Effector memory CD4-positive, alpha-beta T cell (primary cell): ENCODE measurements at places on chromosomes 2 and 18.
A peak's percentile ranks its signal among the peaks of the same experiment; 100 is the strongest.

GRCh38 chr18:56637711-56638231 lies 621 bp downstream of the TXNL1 start:
- no peaks in the 10 kb centered on the region for H3K27me3 ChIP-seq
- H3K4me1 ChIP-seq: peaks cover 6% of the 10 kb centered on the region
- no peaks in the 10 kb centered on the region for H3K36me3 ChIP-seq
- no peak for DNase-seq
- H3K27ac ChIP-seq: peak overlapping the region; percentile 87
- H3K4me3 ChIP-seq: peak overlapping the region; percentile 91

GRCh38 chr2:191486584-191487320 lies 191.2 kb upstream of the NABP1 start:
- H3K4me3 ChIP-seq: no peak overlapping the region
- no peak overlapping the region for H3K27ac ChIP-seq
- no peaks in the 10 kb centered on the region for H3K27me3 ChIP-seq

GRCh38 chr2:40497251-40497859 lies 45.5 kb upstream of the SLC8A1 start:
- no peak for DNase-seq
- H3K27ac ChIP-seq: no peak overlapping the region
- H3K27me3 ChIP-seq: no peaks in the 10 kb centered on the region
- H3K4me3 ChIP-seq: no peak overlapping the region
- no peaks in the 10 kb centered on the region for H3K36me3 ChIP-seq
- no peaks in the 10 kb centered on the region for H3K4me1 ChIP-seq

- no peaks in the 10 kb centered on the region for H3K4me1 ChIP-seq
- no peak overlapping the region for H3K4me3 ChIP-seq
- H3K36me3 ChIP-seq: no peaks in the 10 kb centered on the region
Measured at GRCh38 chr18:66077066-66077465, 326.3 kb downstream of the CDH7 start.

- DNase-seq: no peak
- H3K27me3 ChIP-seq: no peaks in the 10 kb centered on the region
- no peak overlapping the region for H3K27ac ChIP-seq
- H3K36me3 ChIP-seq: no peaks in the 10 kb centered on the region
Measured at GRCh38 chr2:112733456-112733855, 12.6 kb downstream of the NT5DC4 start.

GRCh38 chr2:11655495-11655894 lies 14.5 kb downstream of the NTSR2 start:
- no peaks in the 10 kb centered on the region for H3K27me3 ChIP-seq
- H3K36me3 ChIP-seq: no peaks in the 10 kb centered on the region
- no peak overlapping the region for H3K27ac ChIP-seq
- H3K4me1 ChIP-seq: no peaks in the 10 kb centered on the region
- no peak overlapping the region for H3K4me3 ChIP-seq

DNA sequence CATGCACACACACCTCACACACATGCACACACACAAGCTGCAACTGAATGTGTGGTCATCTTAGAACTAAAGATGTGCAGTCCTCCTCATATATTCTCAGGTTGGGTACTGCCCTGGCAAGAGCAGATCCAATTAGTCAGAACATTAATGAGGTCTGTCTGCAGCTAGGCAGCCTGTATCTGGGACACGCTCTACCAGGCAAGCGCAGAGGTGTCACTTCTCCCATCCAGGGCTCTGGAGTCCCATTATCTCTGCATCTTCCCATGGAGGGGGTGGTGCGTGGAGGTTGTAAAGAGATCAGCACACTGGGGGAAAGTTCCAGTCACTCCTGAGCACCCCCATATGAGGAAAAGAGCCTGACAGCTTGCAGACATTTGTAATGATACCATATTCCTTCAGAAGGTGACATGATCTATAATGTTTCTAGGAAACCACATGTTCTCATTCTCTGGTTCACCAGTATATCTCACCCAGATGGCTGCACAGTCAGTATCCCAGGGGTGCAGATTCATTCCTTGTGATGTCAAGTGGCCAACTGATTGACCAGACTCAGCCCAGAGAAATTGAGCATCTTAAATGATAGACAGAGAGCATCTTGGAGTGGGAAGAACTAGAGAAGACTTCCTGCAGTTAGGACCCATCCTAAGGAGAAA lies 95.4 kb downstream of the RTN4 start:
- no peaks in the 10 kb centered on the region for H3K27me3 ChIP-seq
- no peaks in the 10 kb centered on the region for H3K36me3 ChIP-seq
- H3K27ac ChIP-seq: no peak overlapping the region

DNA sequence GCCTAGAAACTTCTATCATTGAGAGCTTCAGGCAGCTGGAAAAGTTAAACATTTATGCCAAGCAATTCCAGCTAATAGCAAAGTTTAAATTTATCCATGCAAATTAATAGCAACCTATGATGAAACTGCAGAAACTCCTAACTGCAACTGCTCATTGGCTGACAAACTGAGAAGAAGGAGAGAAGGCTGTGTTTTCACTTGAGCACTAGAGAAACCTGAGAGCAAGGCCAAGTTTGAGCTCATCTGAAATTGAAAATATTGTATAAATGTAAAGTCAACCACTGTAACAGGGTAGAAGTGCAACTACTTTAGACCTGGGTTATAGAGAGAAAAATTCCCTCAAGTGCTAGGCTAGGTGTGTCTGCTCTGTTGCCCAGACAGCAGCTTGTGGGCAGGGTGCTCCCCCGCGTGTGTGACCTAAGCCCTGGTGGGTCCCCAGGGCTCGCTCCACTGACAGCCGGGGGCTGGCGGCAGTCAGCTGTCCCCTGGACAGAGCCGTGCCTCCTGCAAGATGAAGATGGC lies 50.2 kb downstream of the CABYR start:
- no peaks in the 10 kb centered on the region for H3K36me3 ChIP-seq
- no peaks in the 10 kb centered on the region for H3K4me1 ChIP-seq
- H3K27me3 ChIP-seq: no peaks in the 10 kb centered on the region
- no peak overlapping the region for H3K27ac ChIP-seq
- no peak for DNase-seq

- H3K4me1 ChIP-seq: no peaks in the 10 kb centered on the region
- H3K4me3 ChIP-seq: no peak overlapping the region
- no peak overlapping the region for H3K27ac ChIP-seq
- no peak for DNase-seq
- no peaks in the 10 kb centered on the region for H3K36me3 ChIP-seq
- no peaks in the 10 kb centered on the region for H3K27me3 ChIP-seq
Measured at GRCh38 chr2:238684362-238685326, 163.2 kb upstream of the TWIST2 start.

DNA sequence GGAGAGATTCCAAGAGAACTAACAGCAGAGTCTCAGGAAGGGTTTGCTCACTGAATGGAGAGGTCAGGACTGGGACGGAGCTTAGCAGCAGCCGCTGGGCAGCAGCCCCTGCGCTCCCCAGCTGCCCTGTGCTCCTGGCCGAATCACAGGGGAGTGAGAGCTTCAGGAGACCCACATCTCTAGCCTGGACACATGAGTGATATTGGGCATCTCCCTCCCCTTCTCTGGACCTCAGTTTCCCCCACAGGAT lies 511 bp downstream of the MATN3 start:
- peaks cover 11% of the 10 kb centered on the region for H3K4me1 ChIP-seq
- no peak for DNase-seq
- no peaks in the 10 kb centered on the region for H3K36me3 ChIP-seq

- H3K27ac ChIP-seq: no peak overlapping the region
- no peaks in the 10 kb centered on the region for H3K27me3 ChIP-seq
- peaks cover 12% of the 10 kb centered on the region for H3K4me1 ChIP-seq
Measured at GRCh38 chr18:45657357-45658335, 42.4 kb downstream of the SLC14A2 start.

- no peaks in the 10 kb centered on the region for H3K4me1 ChIP-seq
- no peak overlapping the region for H3K4me3 ChIP-seq
- DNase-seq: no peak
- no peak overlapping the region for H3K27ac ChIP-seq
Measured at GRCh38 chr2:74186038-74186437, 7.4 kb upstream of the MOB1A start.

DNA sequence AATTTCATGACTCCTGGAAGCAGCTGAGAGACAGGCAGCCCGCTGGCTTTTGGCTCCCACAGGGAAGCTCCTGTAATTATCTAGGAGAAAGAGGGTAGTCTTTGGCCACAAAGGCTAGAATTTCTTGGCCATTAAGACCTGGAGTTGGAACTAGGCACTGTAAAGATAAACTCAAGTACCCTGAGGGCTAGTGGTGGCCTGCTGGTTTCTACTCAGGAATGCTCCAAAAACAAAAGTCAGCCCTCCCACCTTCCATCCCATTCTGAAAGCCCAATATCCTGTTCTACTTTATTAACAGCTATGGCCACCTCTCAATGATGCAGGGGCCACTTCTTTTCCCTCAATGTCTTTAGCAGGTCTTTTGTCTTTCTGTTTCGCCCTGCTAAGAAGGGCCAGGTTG lies 34.0 kb upstream of the CYP26B1 start:
- H3K4me1 ChIP-seq: no peaks in the 10 kb centered on the region
- no peak for DNase-seq
- no peaks in the 10 kb centered on the region for H3K27me3 ChIP-seq
- no peaks in the 10 kb centered on the region for H3K36me3 ChIP-seq
- H3K4me3 ChIP-seq: no peak overlapping the region

- H3K27ac ChIP-seq: no peak overlapping the region
- no peaks in the 10 kb centered on the region for H3K27me3 ChIP-seq
- H3K36me3 ChIP-seq: no peaks in the 10 kb centered on the region
- H3K4me1 ChIP-seq: peaks cover 12% of the 10 kb centered on the region
- DNase-seq: no peak
Measured at GRCh38 chr18:35027206-35027605, 14.0 kb upstream of the MAPRE2 start.

DNA sequence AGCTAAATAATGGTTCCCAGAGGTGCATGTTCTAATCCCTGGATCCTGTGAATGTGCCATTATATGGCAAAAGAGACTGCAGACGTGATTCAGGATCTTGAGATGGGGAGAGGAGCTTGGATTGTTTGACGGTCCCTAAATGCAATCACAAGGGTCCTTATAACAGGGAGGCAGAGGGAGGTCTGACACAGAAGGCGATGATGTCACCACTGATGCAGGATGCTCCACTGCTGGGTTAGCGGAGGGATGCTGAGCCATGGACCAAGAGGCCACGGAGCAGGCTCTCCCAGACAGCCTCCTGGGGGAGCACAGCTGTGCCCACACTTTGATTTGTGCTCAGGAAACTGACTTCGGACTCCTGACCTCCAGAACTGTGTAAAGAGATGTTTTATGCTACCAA lies 156.2 kb downstream of the UXS1 start:
- no peaks in the 10 kb centered on the region for H3K27me3 ChIP-seq
- H3K4me1 ChIP-seq: no peaks in the 10 kb centered on the region
- H3K36me3 ChIP-seq: no peaks in the 10 kb centered on the region
- H3K27ac ChIP-seq: no peak overlapping the region
- DNase-seq: no peak

DNA sequence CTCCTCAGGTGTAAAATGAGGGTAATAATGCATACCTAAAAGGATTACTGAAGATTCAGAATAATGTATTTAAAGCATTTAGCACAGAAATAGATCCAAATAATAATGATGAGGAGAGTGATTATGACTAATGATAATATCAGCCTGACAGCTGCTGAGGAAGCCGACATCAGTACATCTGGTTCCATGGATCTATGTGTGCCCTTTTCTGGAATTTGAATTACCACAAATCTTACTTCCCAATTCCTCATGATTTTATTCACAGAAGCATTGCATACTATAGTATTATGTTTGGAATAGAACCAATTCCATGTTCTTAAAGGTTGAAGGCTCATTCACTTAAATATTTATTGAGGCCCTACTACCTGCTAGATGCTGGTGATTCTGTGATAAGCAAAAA lies 248.9 kb upstream of the THUMPD2 start:
- DNase-seq: no peak
- H3K36me3 ChIP-seq: no peaks in the 10 kb centered on the region
- H3K4me3 ChIP-seq: no peak overlapping the region
- H3K27ac ChIP-seq: no peak overlapping the region

DNA sequence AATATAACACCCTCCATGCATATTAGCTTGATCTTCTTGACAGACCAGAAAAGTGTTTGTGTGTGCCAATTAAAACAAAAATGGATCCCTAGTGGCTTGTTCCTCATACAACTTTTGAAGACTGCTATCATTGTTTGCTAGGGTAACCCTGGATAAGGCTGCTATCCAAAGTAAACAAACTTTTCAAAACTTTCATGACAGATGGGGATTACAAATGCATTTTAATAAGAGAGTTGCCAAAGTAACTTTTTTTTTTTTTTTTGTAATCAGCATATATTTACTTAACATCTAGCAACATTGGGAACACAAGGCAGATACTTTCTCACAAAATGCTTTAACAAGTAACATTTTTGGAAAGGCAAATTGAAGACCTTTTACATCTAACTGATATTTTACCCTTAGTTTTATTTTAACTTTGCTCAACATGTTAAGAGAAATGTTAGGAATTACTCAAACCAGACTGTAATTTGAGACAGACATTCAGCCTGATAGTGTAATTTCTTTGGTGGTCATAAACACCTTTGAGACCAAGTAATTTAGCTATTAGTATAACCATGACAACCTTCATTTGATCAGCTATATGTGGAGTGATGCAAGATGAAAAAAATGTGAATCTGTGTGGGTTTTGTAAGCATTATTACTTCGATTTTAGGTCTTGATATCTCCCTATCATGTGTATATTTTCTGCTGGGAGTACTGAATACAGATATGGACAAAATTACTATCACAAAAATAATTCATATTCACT lies 300.9 kb downstream of the ARHGAP15 start:
- H3K36me3 ChIP-seq: peaks cover 5% of the 10 kb centered on the region
- H3K27me3 ChIP-seq: no peaks in the 10 kb centered on the region
- no peak overlapping the region for H3K27ac ChIP-seq
- no peak for DNase-seq
- peaks cover 14% of the 10 kb centered on the region for H3K4me1 ChIP-seq

GRCh38 chr2:234674781-234675201 lies 177.9 kb upstream of the ARL4C start:
- no peak for DNase-seq
- no peak overlapping the region for H3K27ac ChIP-seq
- no peaks in the 10 kb centered on the region for H3K36me3 ChIP-seq
- no peaks in the 10 kb centered on the region for H3K4me1 ChIP-seq

GRCh38 chr2:105936954-105937353 lies 192.2 kb downstream of the NCK2 start:
- H3K36me3 ChIP-seq: no peaks in the 10 kb centered on the region
- no peak for DNase-seq
- H3K4me3 ChIP-seq: no peak overlapping the region
- no peak overlapping the region for H3K27ac ChIP-seq
- no peaks in the 10 kb centered on the region for H3K27me3 ChIP-seq

- no peaks in the 10 kb centered on the region for H3K36me3 ChIP-seq
- no peak for DNase-seq
- no peak overlapping the region for H3K4me3 ChIP-seq
- H3K27me3 ChIP-seq: no peaks in the 10 kb centered on the region
- no peak overlapping the region for H3K27ac ChIP-seq
Measured at GRCh38 chr2:217652761-217653639, 349.8 kb downstream of the TNS1 start.

GRCh38 chr2:146135245-146135644 lies 1615.3 kb upstream of the ZEB2 start:
- no peaks in the 10 kb centered on the region for H3K4me1 ChIP-seq
- H3K4me3 ChIP-seq: no peak overlapping the region
- H3K36me3 ChIP-seq: no peaks in the 10 kb centered on the region
- H3K27me3 ChIP-seq: no peaks in the 10 kb centered on the region
- no peak for DNase-seq

- DNase-seq: no peak
- H3K27ac ChIP-seq: no peak overlapping the region
- no peaks in the 10 kb centered on the region for H3K36me3 ChIP-seq
- H3K4me3 ChIP-seq: peak overlapping the region; percentile 61
- no peaks in the 10 kb centered on the region for H3K4me1 ChIP-seq
Measured at GRCh38 chr18:55477499-55477859, 110.5 kb downstream of the TCF4 start.

- no peaks in the 10 kb centered on the region for H3K27me3 ChIP-seq
- no peak overlapping the region for H3K27ac ChIP-seq
- DNase-seq: no peak
- no peak overlapping the region for H3K4me3 ChIP-seq
- peaks cover 10% of the 10 kb centered on the region for H3K4me1 ChIP-seq
Measured at GRCh38 chr2:113257516-113258264, 21.0 kb downstream of the PAX8 start.
